ENCODE measurements at places on chromosomes 1 and 21.

DNA sequence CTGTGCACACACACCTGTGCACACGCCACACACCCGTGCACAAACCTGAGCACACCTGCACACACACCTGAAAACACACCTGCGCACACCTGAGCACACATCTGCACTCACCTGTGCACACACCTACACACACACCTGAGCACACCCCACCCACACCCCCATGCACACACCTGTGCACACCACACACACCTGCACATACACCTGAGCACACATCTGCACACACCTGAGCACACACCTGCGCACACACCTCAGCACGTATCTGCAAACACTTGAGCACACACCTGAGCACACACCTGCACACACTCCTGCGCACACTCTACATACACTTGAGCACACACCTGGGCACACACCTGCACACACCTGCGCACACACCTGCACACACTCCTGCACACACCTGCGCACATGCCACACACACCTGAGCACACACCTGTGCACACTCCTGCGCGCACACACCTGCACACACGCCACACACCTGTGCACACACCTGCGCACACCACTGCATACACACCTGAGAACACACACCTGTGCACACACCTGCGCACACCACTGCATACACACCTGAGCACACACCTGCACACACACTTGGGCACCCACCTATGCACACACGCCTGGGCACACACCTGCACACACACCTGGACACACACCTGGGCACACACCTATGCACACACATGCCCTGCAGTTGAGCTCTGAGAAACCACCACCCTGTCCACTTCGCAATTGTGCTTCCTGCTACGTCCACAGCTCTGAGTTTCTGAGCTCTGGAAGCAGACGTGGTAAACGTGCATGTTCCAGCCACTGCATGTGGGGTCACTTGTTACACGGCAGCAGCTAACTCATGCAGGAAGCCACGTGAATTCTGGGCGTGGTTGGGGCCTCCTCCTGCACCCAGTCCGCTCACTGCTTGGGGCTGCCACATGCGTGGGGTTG is 8.0 kb upstream of the C1orf159 start:
- no peak for DNase-seq

GRCh38 chr1:183837062-183837461 is 32.1 kb downstream of the RGL1 start:
- DNase-seq, result no peak

DNA sequence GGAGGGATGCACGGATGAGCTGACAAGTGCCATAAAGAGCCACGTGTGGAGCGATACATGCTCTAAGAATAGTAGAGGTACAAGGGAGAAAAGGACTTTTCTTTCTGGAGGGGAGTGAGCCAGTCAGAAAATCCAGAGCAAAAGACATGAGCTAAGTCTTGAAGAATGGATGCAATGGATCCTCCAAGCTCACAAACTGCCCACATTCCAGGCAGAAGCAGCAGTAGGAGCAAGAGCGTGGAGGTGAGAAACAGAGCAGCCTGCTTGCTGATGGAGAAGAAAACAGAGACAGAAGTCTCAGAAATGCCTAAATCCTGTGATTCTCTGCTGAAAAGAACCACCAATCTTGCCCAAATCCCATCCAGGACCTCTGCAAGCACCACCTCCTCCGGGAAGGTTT is 78.2 kb upstream of the RALGPS2 start:
- DNase-seq, result no peak

DNA sequence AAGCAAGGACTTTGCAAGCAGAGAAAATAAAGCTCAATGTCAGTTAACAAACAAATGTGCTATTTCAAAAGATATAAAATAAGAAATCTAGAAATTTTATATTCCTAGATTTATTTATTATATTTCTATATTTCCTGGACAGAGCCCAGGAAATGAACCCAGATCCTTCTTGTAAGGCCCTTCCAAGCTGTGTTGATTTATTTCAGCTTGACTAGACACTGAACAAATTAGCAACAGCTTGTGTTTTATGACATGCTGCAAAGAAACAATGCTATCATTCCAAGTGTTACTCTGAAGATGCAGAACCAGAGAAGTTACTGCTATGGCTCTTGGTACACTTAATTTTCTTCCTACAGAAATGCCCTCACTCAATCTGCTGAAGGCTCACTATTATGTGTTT is 6.2 kb downstream of the TGFBR3 start:
- DNase-seq, result no peak

GRCh38 chr1:236720206-236720605 is 33.9 kb downstream of the ACTN2 start:
- no peak for DNase-seq

Data from SW 1271 (cell line).